ENCODE measurements at places on chromosomes 2 and 18.

- DNase-seq = no peak
Observed at GRCh38 chr2:239697399-239698164, 296.8 kb upstream of the HDAC4 start.

GRCh38 chr2:57907411-57907810 lies 139.2 kb upstream of the VRK2 start:
- DNase-seq = no peak

GRCh38 chr2:193114827-193115226 lies 920.1 kb upstream of the TMEFF2 start:
- DNase-seq = no peak

GRCh38 chr18:10841203-10841602 lies 308.2 kb downstream of the PIEZO2 start:
- no peak for DNase-seq

DNA sequence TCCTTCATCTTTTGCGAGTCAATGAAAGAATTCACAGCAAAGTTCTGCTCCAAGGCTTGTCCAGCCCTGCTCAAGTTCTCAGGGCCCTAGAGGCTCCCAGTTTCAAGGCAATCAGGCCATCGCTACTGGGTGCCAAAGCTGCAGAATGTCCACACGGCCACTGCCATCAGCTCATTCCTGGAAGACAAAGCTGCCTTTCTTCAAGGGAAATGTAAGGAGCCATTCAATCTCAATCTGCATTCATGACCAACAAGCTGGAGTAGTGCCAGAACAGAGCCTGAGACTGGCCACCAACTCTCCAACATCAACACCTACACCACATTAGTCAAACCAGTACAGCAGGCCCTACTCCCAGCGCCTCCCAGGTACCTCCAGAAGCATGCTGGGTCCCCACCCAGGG lies 202.2 kb downstream of the TCF4 start:
- DNase-seq = no peak

DNA sequence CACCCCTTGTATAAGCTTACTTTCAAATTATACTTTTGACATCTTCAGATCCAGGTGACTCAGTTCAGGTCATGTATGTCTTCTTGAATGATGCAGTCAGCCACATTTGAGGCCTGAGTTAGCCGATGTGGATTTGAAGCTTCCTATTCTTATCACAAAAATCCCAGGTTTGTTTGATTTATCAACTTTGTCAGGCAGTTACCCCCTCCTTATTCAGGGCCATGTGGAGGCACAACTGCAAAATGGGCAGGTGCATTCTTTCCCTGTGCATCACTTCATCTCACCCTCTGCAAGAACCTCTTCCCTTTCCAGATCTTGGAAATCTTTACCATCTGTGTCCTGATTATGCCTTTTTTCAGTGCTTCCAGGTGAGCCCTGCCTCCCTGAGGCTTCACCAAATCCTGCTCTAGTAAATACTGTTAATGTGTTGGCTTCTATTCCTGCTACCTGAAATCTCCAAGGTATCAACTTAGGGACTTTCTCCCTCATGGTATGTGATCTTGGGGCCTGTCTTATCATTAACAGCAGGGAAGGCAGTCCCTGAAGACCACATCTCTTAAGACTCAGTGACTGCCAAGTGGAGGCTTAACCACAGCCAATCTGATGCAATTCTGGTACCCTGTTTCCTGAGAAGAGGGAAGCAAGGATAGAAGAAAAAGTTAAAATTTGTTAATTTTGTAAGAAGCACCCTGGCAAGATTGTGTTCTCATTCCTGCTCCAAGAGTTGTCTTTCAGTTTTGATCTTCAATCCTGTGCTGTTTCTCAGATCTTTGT lies 9.4 kb upstream of the ARHGAP28 start:
- no peak for DNase-seq

GRCh38 chr2:189104934-189105333 lies 74.6 kb downstream of the COL5A2 start:
- no peak for DNase-seq

GRCh38 chr2:101310834-101311695 lies 2.6 kb upstream of the RNF149 start:
- no peak for DNase-seq

DNA sequence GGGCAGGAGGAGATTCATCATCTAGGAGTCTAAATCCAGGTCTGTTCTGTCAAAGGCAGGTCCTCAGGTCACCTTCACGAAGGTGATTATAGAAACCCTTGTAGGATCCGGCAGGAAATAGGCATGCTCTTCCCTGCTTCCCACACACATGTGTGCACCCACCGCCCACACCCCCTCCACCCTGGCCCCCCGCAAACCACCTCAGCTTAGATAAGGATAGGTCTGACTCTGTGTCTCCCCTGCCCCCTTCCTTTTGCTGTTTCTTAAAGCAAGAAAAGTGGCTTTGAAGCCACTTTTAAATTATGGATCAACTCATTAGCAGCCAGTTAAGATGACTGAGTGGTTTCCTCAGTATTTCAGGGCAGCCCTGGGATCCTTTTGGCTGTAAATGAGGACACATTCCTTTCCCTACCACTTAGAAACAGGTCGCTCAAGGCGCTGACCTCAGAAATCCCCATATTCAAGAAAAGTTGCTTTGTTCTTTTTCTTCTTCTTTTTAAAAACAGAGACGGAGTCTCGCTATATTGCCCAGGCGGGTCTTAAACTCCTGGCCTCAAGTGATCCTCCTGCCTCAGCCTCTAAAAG lies 14.5 kb upstream of the CIB4 start:
- no peak for DNase-seq

DNA sequence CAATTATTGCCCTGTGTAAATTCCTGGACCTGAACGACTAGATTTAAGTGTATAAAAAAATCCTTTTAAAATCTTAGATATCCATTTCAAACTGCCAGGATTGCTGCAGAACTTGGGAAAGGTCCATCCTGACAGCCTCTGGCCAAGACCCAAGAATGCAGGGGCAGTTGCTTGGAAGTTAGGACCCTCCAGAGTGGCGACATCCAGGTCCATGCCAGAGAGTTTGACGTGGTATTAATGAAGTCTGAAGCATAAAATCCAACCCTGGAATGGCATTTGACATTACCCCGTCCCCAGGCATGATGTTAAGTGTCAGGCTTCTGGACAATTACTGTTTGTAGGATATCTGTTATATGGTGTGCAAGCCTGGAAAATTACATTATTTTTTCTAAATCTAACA lies 810.2 kb downstream of the CNTNAP5 start:
- no peak for DNase-seq

DNA sequence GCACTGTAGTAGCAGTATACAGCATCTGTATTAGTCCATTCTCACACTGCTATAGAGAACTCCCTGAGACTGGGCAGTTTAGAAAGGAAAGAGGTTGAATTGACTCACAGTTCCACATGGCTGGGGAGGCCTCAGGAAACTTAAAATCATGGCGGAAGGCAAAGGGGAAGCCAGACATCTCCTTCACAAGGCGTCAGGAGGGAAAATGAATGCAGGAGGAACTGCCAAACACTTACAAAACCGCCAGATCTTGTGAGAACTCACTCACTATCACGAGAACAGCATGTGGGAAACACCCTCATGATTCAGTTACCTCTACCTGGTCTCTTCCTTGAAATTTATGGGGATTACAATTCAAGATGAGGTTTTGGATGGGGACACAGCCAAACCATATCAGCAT lies 25.4 kb downstream of the MAP4K4 start:
- no peak for DNase-seq

DNA sequence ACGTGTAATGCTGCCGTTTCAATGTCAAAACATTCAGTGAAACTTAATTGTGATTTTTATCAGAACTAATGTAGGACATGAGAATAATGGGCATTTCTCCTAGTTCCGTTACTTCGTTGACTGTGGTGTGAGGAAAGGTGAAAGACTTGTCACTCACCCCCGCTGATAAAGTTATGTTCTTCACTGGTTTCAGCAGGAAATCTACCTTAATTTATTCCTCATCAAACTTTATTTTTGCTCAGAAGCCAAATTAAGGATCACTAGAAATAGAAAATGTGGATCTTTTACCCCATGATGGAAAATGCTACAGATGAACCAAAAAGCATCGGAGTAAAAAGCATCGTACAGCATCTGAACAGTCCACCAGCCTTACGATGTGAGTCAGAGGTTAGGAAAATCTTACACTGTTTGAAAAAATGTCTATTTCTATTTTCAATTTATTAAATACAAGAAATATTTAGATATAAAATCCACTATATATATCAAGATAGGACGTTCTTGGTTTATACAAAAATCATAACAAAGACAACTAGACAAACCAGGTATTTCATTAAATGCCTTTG lies 1.0 kb upstream of the ROCK1 start:
- DNase-seq = no peak

GRCh38 chr18:26618135-26618534 lies 69.8 kb upstream of the KCTD1 start:
- DNase-seq = no peak

- no peak for DNase-seq
Observed at GRCh38 chr2:113861740-113862139, 28.1 kb upstream of the ACTR3 start.

DNA sequence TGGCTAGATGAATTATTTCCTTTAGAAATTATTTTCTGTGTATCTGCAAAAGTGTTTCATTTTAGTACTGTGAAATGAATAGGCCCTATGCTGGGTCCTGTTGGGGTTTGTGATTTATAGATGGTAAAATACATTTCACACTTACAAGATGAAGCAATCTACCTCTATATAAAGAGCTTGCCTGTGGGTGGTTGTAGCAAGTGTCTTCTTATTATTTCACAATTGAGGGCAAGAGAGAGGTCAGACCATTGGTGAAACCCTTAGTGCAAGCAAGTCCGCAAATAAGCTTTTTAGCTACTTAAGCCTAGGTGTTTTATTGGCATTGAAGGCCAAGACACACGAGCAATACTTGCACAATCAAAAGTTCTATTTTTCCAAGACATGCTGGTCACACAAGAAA lies 153.1 kb downstream of the FMNL2 start:
- DNase-seq = no peak

GRCh38 chr18:55694291-55694690 lies 106.3 kb upstream of the TCF4 start:
- DNase-seq = no peak

- no peak for DNase-seq
Observed at GRCh38 chr18:3152294-3152693, 67.5 kb downstream of the MYOM1 start.

- DNase-seq = no peak
Observed at GRCh38 chr2:133977405-133977804, 276.5 kb upstream of the MGAT5 start.

DNA sequence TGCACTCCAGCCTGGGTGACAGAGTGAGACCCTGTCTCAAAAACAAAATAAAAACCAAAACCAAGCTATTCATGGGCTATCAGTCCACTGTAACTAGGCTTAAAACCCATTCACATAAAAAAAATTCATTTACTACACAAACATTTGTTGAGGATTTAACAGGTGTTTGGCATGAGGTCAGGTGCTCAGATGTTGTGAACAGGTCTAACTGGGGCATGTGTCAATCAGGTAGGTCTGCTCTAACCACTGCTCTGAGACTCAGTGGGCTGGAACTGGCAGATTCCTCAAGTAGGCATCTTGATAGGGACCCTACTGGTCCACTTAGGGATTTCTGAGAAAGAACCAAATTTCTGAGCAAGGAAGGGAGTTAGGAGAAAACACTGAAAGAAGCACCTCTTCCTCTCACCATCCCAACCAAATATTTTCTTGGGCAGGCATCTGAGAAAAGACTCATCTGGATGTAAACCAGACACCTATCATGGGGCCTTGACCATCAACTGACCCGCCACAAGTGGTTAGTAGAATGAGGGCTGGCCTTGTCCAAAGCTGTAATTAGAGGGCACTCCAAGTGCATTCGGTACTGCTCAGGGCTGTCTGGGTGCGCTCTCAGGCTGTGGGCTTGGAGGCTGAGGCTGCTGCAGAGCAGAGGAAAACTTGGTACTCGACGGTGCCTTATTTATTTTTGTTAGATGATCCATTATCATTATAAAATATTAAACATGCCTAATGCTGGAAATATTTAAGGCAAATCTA lies 33.9 kb downstream of the WIPF1 start:
- DNase-seq = no peak

DNA sequence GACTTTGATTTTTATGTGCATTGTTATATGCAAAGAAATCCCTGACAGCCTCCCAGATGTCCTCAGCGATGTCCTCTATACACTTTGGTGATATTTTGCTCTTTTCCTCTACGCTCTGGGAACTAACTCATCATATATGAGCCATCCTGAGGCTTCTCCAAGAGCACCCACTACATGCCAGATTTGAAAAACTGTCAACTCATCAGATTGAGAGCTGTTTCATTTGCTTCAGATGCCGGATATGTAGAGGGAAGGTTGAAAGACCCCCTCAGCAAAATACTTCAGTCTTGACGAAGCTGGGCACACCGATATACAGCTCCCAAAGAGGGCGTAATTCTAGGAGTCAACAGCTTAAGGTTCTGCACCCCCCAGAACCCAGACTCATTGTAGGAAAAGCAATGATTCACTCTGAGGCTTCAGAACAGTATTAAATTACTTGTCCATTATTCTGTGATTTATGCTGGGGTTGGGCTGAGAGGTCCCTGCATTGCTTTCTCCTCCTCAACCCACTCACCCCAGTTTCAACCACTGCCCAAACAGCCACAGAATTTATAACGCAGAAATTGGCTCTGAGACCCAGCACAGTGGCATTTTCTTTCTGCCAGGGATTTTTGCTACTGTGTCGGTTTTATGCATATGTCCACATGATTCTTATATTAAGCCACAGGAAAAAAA lies 341.8 kb downstream of the ALK start:
- DNase-seq = no peak

GRCh38 chr2:160498137-160498536 lies 4.5 kb upstream of the RBMS1 start:
- no peak for DNase-seq

DNA sequence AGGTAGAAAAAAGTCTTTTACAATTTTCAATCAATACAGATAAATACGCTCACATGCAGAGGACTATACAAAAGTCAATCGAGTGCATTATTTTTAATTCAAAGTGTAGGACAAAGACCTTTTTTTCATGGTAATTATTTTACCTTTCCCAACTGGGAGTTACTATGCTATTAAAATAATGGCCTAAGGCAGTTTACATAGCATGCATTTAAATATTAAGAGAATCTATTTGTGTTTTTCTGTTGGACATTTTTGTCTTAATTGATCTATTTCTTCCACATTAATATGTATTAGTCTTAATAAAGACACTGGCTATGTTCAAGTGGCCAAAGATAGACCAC lies 130.2 kb upstream of the MAP3K20 start:
- DNase-seq = no peak

DNA sequence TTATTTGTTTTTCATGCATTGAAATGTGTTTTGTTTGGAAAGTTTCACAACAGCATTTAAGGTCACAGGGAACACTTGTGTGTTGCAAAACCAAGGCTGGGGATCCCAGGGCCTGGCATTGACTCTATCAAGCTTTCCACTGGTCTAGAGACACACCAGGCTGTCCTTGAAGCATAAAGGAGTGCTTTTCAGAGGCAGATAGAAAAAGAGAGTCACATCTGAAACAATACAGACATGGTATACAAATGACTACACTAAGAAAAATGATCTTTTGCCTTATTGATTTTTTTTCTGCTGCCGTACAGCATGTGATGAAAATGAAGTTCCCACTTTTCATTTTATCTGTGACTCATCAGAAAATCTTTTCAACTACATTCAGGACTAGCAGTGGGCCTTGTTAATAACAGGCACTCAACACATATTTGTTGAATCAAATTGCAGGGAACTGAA lies 61.9 kb upstream of the ZCCHC2 start:
- DNase-seq = no peak
